ENCODE measurements at places on chromosomes 12 and 14.

- DNase-seq, result no peak
Observed at GRCh38 chr12:10618338-10618987, 5.1 kb upstream of the MAGOHB start.

- DNase-seq, result no peak
Observed at GRCh38 chr14:91875525-91876286, 8.4 kb upstream of the TC2N start.

DNA sequence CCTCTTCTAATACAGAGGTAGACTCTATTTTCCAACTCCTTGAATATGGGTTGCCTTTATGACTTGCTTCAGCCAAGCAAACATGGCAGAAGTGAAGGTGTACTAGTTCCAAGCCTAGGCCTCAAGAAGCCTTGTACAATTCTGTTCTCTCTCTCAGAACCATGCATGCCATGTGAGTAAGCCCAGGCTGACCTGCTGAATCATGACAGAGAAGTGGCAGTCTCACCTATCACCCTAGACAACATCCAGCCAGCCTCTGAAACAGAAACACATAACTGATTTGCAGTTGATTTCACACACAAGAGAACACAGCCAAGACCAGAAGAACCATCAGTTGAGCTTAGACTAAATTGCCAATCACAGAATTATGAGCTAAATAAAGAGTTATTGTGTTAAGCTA lies 157.2 kb downstream of the GARIN6 start:
- no peak for DNase-seq

GRCh38 chr14:68214431-68214830 lies 394.9 kb downstream of the RAD51B start:
- DNase-seq, result no peak

DNA sequence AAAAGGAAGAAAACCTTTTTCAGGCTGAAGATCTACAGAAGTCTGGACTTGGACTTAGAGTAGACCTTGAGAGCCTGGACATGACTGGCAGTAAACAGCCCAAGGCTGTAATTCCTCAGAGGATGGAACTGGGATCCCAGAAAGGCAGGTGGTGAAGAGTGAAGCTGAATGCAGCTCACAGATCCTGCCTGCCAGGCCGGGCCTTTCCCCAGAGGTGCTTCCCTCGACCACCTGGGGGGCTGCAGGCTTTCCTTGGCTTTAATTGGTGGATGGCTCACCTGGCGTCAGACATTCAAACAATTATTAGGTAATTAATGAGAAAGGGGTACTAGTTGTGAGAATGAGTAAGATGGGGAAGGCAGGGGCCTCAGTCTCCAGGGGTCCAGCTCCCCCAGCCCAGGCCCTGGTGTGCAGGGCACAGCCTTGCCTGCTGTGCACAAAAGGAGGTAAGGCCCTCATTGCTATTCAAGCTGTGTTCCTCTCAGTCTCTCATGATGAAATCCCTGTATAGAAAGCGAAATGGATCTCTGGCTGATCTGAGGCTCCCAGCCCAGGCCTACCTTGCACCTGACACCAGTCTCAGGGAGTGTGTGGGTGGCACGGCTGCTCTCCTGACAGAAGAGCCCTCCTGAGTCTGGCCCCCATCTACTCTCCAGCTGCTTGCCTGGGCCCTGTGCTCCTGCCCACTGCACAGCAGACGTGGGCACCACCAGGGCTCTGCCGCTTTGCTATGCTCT lies 63.0 kb upstream of the TCL1A start:
- no peak for DNase-seq
